ENCODE measurements at places on chromosomes 3 and 15.

- DNase-seq: peak; percentile 5
Observed at GRCh38 chr3:17678116-17678741, 64.2 kb downstream of the TBC1D5 start.

DNA sequence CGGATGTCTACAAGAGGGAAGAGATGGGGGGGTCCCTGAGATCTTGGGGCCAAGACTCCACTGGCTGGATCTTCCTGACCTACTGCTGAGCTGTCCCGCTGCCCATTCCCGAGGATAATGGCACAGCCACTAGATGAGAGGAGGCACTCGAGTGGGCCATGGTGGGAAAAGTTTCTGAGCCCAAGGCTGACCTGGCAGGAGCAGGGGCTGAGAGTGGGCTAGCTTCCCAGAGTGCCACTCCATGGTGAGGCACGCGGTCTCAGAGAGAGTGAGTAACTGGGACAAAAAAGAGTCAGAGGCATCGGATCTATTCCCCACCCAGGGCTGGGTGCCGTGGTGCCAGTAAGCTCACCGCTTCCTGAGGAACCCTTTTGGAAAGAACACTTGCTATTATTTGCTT, 10.9 kb downstream of the SLC51B start:
- DNase-seq: no peak

GRCh38 chr3:49415931-49416601, 3.8 kb downstream of the TCTA start:
- DNase-seq: peak; percentile 74

GRCh38 chr3:73094129-73094528, 32.7 kb downstream of the EBLN2 start:
- no peak for DNase-seq

- no peak for DNase-seq
Observed at GRCh38 chr3:68666429-68667136, 265.8 kb downstream of the TAFA4 start.

GRCh38 chr3:41419809-41420208, 220.5 kb downstream of the CTNNB1 start:
- DNase-seq: no peak

DNA sequence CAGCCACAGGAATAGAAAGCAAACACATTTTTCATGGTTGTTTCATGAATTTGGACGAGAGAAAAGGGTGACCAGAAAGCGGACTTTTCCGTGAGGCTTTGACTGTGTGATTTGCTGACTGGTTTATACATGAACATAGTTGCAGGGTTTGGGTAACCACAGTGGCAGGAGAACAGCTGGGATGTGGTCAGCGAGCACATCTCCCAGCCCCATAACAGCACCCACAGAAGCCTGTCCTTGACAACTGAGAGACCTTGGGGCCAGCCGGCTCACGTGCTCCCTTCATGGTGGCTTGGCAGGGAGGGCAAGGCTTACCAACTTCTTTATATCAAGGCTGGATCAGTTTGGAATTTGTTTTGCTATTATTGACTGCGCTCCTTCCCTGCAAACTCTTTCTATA, 13.2 kb upstream of the RGMA start:
- DNase-seq: no peak

DNA sequence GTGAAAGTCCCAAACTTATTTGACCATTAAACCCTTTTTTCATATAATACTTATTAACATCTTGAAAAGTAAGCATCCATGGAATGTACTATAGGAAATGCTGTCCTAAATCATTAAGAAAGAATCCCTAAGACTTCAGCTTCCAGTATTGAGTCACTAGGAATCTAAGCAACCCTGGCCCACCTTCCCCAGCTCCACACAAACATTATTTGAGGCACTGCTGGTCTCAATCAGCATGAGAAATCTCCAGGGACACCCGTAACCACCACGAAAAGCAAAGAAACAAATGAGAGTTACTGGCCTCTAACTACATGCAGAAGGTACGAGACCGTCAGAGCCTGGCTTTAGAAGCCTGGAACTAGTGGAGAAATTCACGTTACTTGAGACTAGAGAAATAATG, 68.2 kb downstream of the POLQ start:
- DNase-seq: no peak

DNA sequence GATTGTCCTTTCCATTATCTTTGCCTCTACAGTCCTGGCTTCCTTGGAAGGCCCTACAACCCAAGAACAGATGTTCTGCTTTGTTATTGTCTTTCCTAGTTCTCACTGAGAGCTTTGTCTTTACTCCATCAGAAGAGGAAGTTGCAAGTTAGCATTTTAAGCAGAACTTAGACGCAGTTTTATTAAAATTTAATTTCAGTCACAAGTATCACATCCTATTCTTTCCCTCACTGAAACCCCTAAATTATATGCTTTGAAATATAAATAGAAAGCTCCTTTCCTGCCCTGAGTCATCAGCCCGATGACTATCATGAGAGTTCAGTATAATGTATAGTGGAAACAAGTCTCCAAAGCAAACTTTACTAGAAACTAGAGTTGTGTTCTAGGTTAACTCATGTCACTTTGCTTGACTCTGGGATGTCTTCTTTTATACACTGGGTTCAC, 291.2 kb upstream of the RBMS3 start:
- DNase-seq: peak; percentile 20

DNA sequence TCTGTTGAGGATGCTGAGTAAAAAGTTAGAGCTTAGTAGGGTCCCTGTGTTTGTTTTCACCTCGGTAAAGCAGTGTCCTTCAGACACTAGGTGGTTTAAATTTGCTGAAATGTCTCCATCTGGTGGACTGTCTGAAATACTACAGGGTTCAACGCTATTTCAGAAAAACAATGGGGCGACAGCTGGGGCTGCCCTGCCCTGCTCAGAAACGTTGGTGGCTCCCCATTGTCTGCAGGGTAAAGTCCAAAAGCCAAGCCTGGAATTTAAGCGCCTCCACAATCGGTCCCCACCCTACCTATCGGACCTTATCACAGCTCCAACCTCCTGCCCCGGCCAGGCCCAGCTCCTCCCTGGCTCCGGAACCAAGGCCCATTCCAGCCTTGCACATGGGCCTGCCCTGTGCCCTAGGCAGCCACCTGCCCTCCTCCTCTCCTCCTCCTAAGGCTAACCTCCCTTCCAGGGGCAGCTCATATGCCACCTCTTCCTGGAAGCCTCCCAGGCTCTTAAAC, 4.3 kb upstream of the TSEN2 start:
- peak; percentile 37 for DNase-seq

- no peak for DNase-seq
Observed at GRCh38 chr3:38235466-38235865, 30.1 kb upstream of the SLC22A13 start.

DNA sequence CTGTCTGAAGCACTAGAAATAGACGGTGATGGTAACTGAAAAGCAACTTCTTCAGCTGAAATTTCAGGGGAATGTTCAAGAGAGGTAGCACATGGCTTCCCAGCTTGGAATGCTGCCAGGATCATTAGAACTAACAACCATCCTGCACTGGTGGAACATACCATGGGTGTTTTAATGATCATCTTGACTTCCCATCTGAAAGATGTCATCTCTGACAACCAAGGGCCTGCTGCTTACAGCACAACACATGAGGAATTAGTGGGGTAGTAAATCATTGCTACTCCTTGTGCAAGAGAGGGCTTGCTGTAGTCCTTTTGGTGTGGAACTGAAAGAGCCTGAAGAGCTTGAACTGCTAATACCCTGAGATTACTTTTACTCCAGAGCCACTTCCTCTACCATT, 853.7 kb downstream of the MCTP2 start:
- DNase-seq: no peak

DNA sequence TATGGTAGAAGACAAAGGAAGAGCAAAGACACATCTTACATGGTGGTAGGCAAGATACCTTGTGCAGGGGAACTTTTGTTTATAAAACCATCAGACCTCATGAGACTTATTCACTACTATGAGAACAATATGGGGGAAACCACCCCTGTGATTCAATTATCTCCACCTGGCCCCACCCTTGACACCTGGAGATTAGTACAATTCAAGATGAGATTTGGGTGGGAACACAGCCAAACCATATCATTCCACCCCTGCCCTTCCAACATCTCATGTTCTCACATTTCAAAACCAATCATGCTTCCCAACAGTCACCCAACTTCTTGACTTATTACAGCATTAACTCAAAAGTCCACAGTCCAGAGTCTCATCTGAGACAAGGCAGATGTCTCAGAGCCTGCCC, 21.7 kb upstream of the PLSCR1 start:
- no peak for DNase-seq

DNA sequence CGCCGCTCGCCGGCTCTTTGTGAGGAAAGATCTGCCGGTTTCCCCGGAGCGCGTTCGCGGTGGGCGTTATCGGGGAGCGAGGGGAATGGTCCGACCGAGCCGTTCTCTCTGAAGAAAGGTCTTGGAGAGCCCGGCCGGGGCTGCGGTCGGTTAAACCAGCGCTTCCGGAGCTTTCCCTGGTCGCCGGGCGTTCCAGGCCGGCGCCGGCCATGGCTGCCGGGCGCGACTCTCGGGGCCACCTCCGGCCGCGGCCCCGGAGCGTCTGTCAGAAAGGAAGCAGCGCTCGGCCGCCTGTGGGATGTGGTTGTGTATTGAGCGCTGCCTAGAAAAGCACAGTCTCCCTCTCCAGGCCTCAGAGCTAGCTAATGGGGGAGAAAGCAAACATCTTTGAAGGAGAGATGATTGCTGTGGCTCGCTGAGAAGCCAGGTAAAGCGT, 731 bp downstream of the FYTTD1 start:
- peak; percentile 63 for DNase-seq

- DNase-seq: peak; percentile 37
Observed at GRCh38 chr15:78540871-78541743, 863 bp downstream of the PSMA4 start.

DNA sequence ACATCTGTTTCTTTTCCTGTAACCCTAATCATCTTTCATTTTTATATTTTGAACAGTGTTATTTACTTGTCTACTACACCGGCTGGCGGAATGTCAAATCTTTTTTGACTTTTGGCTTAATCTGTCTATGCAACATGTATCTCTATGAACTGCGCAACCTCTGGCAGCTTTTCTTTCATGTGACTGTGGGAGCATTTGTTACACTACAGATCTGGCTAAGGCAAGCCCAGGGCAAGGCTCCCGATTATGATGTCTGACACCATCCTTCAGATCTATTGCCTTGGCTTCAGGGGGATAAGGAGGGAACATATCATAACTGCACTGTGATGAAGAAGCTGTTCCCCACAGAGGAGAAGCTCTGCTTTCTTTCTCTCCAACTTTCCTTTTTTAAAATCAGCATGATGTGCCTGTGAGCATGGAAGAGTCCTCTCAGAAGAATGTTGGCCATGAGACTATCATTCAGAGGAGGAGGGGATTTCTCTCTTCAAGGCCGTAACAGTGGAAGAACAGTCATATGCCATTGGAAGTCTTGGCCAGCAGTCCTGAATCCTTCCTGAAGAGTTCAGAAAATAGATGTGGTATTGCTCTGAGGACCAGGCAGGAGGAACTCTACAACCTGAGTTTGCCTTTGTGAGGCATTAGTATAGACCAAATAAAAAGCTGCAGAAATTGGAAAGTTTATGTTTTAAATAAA, 69.9 kb downstream of the SEC22A start:
- no peak for DNase-seq

- no peak for DNase-seq
Observed at GRCh38 chr3:74988095-74988494, 373.6 kb upstream of the CNTN3 start.

GRCh38 chr15:67013696-67014095, 51.7 kb upstream of the SMAD3 start:
- DNase-seq: no peak

- no peak for DNase-seq
Observed at GRCh38 chr3:112736805-112737566, 96.0 kb upstream of the CCDC80 start.

- no peak for DNase-seq
Observed at GRCh38 chr3:184631472-184631861, 69.9 kb downstream of the EPHB3 start.

GRCh38 chr3:141123677-141124410, 72.7 kb downstream of the SPSB4 start:
- no peak for DNase-seq

- DNase-seq: no peak
Observed at GRCh38 chr3:94293793-94294195, 230.9 kb downstream of the NSUN3 start.

DNA sequence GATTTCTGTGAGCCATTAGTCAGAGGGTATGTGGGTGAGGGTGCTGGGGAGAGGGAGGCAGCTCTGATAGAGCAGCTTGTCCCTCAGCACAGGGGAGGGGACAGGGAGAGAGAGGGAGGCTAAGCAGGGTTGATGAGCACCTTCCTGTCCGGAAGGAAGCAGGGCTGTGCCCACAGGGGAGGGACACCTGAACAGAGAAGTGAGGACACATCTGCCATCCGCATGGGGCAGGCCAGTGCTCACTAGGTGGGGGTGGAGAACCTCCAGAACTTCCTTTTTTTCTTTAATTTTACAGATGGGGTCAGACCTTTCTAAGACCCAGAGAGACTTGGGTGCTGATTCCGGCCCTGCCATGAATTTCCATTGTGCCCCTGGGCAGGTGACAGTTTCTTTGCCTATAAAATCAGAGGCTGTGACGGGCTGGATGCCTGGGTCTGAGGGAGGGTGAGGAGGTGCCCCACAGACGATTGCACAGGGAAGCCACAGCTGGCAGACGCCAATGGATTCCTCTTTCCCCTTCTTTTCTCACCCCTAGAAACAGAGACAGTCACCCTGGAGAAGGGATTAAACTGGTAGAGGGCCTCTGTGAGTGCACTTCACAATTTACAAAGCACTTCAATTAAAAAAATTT, 4.1 kb upstream of the TGM5 start:
- DNase-seq: no peak

- DNase-seq: no peak
Observed at GRCh38 chr3:193297421-193297820, 56.4 kb downstream of the PLAAT1 start.

DNA sequence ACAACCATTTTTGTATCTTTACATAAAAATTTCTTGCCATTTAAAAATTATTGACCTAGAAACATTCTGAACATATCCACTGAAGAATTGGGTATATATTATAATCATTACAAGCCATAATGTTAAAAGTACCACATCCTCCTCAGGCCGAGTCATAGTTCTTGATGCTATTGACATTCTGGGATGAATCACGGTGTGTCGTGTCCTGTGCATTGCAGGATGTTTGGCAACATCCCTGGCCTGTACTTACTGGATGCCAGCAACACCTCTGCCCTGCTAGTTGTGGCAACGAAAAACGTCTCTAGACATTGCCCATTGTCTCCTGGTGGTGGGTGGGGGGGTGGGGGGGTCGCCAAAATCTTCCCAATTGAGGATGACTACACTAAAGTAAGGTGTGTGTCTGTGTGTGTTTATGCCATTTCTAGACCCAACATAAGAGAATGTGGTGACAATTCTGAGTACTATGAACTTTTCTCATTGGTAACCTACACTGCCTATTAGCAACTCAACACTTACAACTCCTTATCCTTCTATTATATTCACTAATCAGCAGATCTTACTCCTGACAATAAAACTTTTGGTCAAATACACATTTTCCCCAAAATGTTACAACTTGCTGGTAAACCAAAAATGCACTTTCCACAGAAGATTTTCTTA, 471.6 kb downstream of the FOXP1 start:
- peak; percentile 61 for DNase-seq

Measured in activated CD4-positive, alpha-beta T cell treated with anti-CD3 and anti-CD28 coated beads for 48 hours (primary cell).